ENCODE measurements at places on chromosomes 16 and 17.
A peak's percentile ranks its signal among the peaks of the same experiment; 100 is the strongest.

- H3K4me1 ChIP-seq, result no peaks in the 10 kb centered on the region
- no peak overlapping the region for H3K27ac ChIP-seq
- no peak overlapping the region for H3K4me3 ChIP-seq
- H3K27me3 ChIP-seq, result no peaks in the 10 kb centered on the region
Observed at GRCh38 chr16:10497132-10498101, 83.0 kb downstream of the EMP2 start.

- no peaks in the 10 kb centered on the region for H3K4me1 ChIP-seq
- H3K36me3 ChIP-seq, result no peaks in the 10 kb centered on the region
- no peak overlapping the region for H3K27ac ChIP-seq
- no peak for DNase-seq
Observed at GRCh38 chr17:32634167-32634566, 147.4 kb downstream of the CDK5R1 start.

GRCh38 chr17:8160224-8160577, 2.5 kb downstream of the VAMP2 start:
- H3K36me3 ChIP-seq, result no peaks in the 10 kb centered on the region
- H3K27me3 ChIP-seq, result no peaks in the 10 kb centered on the region
- no peak overlapping the region for H3K27ac ChIP-seq
- no peak overlapping the region for H3K4me3 ChIP-seq
- no peak for DNase-seq
- H3K4me1 ChIP-seq, result peaks cover 30% of the 10 kb centered on the region

DNA sequence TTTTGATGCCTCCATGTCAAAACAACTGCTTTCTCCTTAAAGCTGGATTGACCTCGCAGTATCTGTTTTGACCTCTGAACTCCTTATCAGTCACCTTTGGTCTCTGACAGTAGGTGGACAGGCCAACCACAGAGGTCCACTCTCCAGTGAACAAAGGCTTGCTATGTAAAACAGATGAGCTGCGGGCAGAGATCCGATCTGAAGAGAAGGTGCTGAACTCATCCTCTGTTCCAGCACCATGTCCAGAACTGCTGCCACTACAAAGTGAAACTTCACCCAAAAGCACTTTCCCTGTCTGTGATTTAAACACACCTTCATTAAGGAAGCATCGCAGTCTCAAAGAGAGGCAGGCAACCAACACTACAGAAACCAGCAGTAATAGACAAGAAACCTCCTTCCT, 117.3 kb upstream of the CORO6 start:
- no peak overlapping the region for H3K4me3 ChIP-seq
- peaks cover 3% of the 10 kb centered on the region for H3K4me1 ChIP-seq
- DNase-seq, result no peak
- H3K27ac ChIP-seq, result no peak overlapping the region
- H3K36me3 ChIP-seq, result no peaks in the 10 kb centered on the region

DNA sequence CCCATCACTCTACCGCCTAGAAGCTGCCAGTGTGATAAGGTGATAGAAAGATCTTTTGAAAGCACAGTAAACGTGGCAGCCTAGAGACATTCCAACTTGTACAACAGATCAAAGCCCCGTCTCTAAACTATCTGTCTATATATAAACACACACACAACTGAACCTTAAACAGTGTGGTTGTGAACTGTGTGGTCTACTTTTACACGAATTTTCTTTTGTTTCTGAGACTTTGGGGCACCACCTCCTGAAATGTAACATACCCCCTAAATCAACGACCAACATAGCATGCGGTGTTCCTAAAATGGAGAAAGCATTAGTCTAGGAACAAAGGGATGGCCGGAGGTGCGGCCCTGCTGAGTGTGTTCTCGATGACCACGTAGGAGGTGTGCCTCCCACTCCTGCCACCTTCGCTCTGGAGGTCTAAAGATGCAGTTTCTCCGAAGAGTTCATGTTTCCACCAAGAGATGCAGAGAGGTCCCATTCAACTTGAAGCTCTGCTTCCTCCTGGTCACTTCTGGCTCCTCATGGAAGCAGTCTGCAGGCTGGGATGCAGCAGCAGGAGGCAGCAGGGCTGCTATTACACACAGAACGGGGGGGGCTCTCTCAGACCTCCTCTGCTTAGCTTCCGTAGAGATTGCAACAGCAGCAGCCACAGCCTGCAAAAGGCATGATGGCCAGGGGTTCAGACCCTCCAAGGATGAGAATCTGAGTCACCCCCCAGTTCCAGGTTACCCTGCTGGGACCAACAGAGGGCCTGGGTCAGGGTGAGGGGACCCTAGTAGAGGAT, 22.6 kb upstream of the USP10 start:
- no peaks in the 10 kb centered on the region for H3K27me3 ChIP-seq
- H3K36me3 ChIP-seq, result no peaks in the 10 kb centered on the region
- no peak overlapping the region for H3K4me3 ChIP-seq
- no peak overlapping the region for H3K27ac ChIP-seq
- DNase-seq, result peak; percentile 23

DNA sequence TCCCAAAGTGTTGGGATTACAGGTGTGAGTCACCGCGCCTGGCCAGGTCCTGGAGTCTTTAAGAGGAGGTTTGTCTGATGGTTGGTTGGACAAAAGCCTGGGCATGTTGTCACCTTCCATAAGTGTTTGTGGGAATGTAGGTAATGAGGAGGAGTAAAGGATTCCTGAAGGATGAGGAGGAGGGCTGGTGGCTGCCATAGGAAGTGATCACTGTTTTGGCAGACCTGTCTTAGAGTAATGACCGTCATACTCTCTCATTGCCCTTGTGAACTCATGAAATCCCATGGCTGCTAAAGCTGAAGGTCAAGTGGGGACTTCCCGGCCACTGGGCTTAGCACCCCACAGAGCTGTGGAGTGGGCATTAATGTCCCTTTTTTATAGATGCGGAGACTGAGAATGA, 40.5 kb downstream of the TENT4B start:
- H3K27ac ChIP-seq, result no peak overlapping the region
- H3K4me3 ChIP-seq, result no peak overlapping the region
- no peak for DNase-seq
- H3K36me3 ChIP-seq, result no peaks in the 10 kb centered on the region
- H3K27me3 ChIP-seq, result no peaks in the 10 kb centered on the region

- H3K4me3 ChIP-seq, result no peak overlapping the region
- DNase-seq, result no peak
- H3K27ac ChIP-seq, result no peak overlapping the region
- peaks cover 8% of the 10 kb centered on the region for H3K4me1 ChIP-seq
Observed at GRCh38 chr17:80564545-80564944, 19.9 kb downstream of the RPTOR start.

GRCh38 chr17:34114174-34114573, 140.9 kb upstream of the CCL2 start:
- H3K27ac ChIP-seq, result no peak overlapping the region
- DNase-seq, result no peak
- peaks cover 14% of the 10 kb centered on the region for H3K27me3 ChIP-seq
- H3K4me1 ChIP-seq, result no peaks in the 10 kb centered on the region

GRCh38 chr17:29049541-29050145, 6.7 kb downstream of the PIPOX start:
- no peak overlapping the region for H3K4me3 ChIP-seq
- DNase-seq, result no peak
- H3K4me1 ChIP-seq, result no peaks in the 10 kb centered on the region
- H3K36me3 ChIP-seq, result no peaks in the 10 kb centered on the region
- peaks cover 7% of the 10 kb centered on the region for H3K27me3 ChIP-seq

DNA sequence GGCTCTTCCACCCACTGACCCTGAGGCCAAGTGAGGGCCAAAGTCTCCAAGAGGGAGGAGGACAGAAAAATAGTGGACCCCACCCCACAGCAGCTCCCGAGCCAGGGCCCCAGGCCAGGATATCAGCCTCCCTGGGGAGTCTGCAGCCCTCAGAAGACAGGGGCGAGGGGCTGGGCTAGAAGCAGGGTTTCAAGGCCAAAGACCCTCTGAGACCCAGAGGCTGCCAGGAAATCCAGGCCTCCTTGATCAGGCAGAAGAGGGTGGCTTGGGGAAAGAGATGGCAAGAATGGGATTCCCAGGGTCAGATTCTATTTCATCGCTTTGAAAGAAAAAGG, 156.1 kb downstream of the ZNF423 start:
- H3K27me3 ChIP-seq, result no peaks in the 10 kb centered on the region
- peaks cover 72% of the 10 kb centered on the region for H3K4me1 ChIP-seq
- H3K36me3 ChIP-seq, result no peaks in the 10 kb centered on the region
- H3K4me3 ChIP-seq, result no peak overlapping the region
- H3K27ac ChIP-seq, result peak overlapping the region; percentile 90

- peaks cover 70% of the 10 kb centered on the region for H3K27me3 ChIP-seq
- no peaks in the 10 kb centered on the region for H3K36me3 ChIP-seq
- H3K4me1 ChIP-seq, result peaks cover 34% of the 10 kb centered on the region
Observed at GRCh38 chr17:14302091-14302430, 1.2 kb downstream of the HS3ST3B1 start.

DNA sequence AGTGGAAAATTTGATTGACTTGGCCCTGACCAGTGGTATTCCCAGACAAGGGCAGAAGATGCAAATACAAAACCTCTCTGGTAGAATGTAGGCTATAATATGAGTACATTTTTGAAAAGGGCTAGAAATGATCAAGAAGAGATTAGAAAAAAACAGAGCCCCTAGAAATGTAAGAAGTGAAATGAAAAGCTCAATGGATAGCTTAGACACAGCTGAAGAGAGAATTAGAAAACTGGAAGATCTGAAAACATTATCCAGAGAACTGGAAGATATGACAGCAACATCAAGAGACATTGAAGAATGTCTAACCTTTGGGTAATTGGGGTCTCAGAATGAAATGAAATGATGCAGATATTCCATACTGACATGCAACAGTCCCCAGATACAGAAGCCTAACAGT, 105.2 kb upstream of the ZNF750 start:
- H3K27ac ChIP-seq, result no peak overlapping the region
- H3K36me3 ChIP-seq, result no peaks in the 10 kb centered on the region
- no peak overlapping the region for H3K4me3 ChIP-seq
- H3K4me1 ChIP-seq, result no peaks in the 10 kb centered on the region

DNA sequence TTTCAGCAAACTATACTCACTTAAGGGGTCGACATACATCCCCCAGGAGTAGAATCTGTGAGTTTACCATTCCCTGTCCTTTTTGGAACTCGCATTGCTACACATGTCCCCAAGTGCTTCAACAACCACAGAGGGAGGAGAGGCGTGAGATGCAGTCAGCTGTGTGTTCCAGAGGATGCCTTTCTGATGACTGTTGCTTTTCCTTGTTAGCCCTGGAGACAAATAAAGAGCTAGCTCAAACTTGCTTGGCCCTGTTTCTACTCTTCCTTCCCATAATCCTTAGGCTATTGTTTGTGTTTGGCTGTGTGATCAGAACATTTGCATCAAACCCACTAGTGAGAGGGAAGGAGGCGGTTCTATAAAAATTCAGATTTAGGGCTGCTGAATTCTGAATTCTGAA, 264.0 kb downstream of the ENGASE start:
- no peak for DNase-seq
- no peak overlapping the region for H3K4me3 ChIP-seq
- H3K4me1 ChIP-seq, result no peaks in the 10 kb centered on the region
- no peaks in the 10 kb centered on the region for H3K36me3 ChIP-seq
- no peak overlapping the region for H3K27ac ChIP-seq

DNA sequence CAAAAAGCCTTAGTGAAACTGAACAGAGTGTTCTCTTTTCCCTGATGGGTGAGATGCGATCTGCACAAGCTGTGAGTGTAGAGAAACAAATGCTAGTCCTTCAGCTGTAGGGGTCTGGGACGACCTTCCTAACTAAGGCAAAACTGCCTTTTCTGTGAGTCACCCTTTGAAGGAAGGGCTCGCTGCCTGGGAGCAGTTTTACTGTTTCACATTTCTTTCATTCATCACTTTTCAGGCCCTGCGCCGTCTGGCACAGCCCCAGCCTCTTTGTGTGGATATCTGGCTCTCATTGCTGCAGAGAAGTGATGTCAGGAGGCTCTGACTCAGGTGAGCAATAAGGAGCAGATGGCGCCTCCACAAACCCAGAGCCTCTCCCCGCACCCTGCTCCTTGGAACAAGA, 57.4 kb downstream of the HS3ST3A1 start:
- H3K27ac ChIP-seq, result peak overlapping the region; percentile 6
- no peaks in the 10 kb centered on the region for H3K4me1 ChIP-seq
- no peaks in the 10 kb centered on the region for H3K36me3 ChIP-seq
- peak; percentile 69 for DNase-seq
- H3K27me3 ChIP-seq, result no peaks in the 10 kb centered on the region
- no peak overlapping the region for H3K4me3 ChIP-seq

GRCh38 chr16:29126616-29127015, 141.8 kb downstream of the LAT start:
- H3K36me3 ChIP-seq, result no peaks in the 10 kb centered on the region
- H3K27me3 ChIP-seq, result no peaks in the 10 kb centered on the region
- H3K4me3 ChIP-seq, result no peak overlapping the region
- no peak overlapping the region for H3K27ac ChIP-seq
- no peak for DNase-seq

DNA sequence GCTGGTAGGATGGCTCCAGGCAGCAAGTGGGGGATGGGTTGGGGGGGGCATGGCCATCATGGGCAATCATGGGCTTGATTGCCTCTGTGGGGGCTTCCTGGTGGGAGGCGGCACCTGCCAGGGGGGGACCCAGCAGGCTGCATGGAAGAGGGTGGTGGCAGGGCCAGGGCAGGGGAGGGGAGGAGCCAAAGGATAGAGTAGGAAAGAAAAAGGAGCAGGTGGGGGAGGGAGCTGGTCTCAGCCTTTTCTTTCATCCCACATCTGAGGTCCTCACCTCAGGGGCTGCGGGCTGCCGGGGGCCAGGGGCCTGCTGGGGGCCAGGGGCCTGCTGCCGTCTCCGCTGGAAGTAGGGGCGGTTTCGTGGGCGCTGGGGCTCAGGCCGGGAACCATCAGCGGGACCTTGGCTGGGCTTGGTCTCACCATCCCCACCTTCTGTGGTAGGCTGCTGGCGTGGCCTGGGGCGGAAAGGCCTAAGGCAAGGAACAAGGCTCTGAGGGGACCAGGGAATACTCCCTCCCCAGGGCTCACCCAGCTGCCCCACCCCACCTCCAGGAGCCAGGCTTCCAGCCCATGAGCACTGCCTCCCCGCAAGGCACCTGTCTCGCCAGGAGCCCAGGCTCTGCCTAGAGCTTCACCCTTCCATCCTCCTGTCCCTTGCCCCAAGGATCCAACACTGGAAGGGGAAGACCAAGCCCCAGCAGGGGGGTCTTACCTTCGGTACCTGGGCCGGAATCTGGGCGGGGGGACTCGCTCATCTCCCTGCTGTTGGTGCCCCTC, 5.0 kb downstream of the YBX2 start:
- no peaks in the 10 kb centered on the region for H3K27me3 ChIP-seq
- H3K27ac ChIP-seq, result no peak overlapping the region
- H3K4me3 ChIP-seq, result no peak overlapping the region
- DNase-seq, result no peak
- H3K36me3 ChIP-seq, result no peaks in the 10 kb centered on the region
